ENCODE measurements at places on chromosomes 13 and 19.

DNA sequence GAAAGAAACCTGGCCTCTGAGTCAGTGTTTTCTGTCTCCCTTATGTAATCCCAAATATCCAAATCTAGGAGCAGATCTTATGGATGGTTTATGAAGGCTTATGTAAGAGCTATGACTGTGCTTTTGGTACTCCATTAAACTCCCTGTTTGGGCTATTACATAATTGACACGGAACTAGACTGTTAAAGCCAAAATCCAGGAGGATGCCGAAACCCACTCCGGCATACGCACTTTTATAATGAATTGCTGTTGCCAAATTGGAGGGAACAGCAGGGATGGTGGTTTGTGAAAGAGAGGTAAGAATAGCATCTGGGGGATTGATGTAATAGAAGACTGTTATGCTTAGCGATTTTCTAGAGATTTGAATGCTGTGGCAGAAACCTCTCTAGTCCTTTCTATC lies 2.0 kb downstream of the MTUS2 start:
- no peak for DNase-seq

- DNase-seq, result no peak
These were observed 1091.8 kb downstream of the PCDH9 start for GRCh38 chr13:66138172-66138811.

- DNase-seq, result no peak
These were observed 93.2 kb downstream of the TUBA3C start for GRCh38 chr13:19088416-19088815.

DNA sequence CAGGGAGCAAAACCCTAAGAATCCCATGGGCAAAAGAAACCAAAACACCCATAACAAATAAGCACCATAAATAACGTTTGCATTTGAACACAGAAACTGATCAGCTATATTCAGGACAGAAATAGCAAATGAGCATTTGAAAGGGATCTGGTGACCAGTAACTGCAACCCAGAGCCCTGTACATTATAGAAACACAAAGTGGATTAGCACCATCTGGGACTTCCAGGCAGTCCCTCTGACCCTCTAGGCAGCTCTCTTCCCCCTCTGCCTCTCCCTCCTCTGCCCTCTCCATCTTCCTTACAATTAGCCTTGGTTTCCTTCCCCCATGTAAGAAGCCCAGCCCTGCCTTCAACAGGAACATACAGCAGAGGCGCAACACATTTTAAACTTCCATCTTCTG lies 215.0 kb downstream of the DCLK1 start:
- no peak for DNase-seq

DNA sequence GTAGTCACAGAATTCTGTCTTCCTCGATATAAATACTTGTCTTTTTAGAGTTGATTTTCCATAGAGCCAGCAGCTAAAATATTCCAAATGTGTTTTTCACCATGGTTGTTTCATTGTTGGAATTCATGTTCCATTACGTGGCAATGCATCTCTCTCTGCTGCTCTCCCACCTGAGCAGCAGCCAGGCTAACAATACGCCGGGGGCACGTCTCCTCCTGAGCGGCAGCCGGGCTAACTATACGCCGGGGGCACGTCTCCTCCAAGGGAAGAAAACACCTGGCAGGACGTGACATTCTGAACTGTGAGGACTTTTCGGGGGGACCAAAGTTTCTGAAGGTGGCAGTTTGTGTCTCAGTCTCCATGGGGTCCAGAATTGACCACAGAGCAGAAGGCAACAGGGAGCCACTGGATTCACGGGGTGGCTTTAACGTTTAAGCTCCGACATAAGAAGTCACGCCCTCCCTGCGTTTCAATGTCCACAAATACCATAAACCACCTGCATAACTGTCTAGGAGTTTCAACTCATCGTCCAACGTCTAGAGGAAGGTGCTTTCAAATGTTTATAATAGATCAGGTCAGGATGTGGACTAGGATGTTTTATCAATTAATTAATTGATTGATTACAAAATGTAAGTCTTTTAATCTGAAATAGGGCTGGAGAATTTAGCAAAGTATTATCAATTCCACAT lies 15.1 kb downstream of the PLPP2 start:
- DNase-seq, result no peak

DNA sequence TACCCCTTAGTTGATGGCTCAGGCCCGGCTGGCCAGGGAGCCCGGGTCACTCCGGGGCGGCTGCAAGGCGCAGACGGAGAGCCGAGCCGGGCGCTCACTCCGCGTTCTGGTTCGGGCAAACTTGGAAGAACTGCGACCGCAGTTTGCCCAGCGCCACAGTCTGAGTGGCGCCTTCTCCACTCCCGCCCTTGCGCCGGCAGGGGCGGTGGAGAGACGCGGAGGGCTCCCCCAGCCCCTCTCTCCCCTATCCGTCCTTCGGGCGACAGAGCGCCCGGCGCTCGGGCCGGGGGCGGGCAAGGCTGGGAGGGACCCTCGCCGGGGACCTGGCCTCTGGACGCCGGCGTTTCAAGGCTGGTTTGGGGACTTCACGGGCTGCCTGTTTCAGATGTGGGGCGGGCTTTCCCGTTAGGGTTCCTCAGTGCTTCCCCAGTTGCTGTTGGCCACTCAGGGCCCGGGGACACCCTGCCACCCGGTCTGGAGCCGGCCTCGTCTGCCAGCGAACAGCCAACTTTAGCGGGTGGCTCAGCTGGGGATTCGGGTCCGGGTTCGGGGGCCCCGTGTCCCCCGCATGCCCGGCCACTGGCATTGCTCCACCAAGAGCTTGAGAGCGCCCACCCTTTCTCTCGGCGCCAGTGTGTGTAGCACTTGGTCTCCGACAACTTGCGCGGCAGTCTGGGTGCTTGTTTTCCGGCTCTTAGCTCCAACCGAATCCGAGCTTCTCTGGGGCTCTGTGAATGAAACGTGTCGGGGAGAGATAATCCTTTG lies 1.5 kb downstream of the GPC6 start:
- peak; percentile 87 for DNase-seq

DNA sequence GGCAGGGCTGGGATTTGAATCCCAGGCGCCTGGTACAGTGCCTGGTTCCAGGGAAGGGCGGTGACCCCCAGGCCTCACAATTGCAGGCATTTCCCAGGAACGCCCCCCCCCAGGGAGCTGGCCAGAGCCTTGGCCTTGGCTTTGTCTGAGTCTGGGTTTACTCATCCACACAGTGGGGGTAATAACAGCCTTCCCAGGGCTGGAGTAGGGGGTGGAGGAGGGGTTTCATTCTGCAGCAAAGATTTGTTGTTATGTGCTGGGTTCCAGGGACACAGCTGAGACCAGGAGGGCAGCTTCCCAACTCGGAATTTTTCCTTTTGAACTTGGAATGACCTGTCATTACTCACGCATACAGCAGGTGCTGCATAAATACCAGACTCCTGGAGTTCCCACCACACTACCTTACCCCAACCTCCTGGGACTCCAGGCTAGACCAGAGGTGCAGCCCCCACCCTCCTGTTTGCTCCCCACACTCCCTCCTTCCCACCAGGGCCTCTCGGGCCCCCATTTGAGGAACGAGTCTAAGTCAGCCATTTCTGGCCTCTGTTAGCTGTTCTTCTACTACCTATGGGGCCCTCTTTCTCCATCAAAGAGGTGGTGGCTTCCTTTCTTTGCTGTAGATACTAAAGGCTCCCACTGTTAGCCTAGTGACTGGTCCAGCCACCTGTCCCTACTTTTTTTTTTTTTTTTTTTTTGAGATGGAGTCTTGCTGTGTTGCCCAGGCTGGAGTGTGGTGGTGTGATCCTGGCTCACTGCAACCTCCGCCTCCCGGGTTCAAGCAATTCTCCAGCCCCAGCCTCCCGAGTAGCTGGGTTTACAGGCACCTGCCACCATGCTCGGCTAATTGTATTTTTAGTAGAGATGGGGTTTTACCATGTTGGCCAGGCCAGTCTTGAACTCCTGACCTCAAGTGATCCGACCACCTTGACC lies 1.6 kb upstream of the ADAMTS10 start:
- no peak for DNase-seq

GRCh38 chr19:33705090-33705847 lies 83.5 kb downstream of the CHST8 start:
- no peak for DNase-seq

DNA sequence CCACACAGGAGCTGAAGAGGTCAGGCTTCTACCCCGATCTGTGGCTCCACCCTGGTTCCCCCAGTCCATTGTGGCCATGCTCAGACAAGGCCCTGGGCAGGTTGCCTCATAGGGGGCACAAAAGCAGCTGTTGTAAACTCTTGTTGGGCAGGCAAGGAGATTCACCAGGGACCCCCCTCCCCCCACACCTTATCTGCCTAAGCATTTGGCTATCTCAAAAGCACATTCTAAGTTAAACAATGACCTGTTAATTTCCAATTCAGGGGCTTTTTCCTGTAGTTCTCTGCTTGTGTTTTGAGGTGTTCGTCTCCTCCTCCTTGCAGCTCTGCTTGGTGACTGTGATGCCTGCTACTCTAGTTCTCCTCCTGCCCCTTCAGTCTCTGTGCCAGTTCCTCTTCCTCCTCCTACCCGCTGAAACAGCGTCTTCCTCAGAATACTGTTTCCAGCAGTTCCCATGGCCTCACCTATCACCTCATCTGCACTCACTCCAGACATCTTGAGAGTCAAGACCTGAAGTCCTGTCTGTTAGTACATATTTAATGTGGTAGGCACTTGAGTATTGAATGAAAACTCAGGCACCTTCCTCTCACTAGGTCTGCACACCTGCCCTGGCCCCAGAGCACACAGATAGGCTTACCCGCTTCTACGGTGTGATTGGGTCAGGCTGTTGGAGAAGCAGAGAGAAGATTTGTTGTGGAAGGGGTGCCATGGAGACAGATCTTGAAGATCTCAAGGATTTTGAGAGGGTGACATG lies 31.7 kb downstream of the SPATA13 start:
- no peak for DNase-seq

DNA sequence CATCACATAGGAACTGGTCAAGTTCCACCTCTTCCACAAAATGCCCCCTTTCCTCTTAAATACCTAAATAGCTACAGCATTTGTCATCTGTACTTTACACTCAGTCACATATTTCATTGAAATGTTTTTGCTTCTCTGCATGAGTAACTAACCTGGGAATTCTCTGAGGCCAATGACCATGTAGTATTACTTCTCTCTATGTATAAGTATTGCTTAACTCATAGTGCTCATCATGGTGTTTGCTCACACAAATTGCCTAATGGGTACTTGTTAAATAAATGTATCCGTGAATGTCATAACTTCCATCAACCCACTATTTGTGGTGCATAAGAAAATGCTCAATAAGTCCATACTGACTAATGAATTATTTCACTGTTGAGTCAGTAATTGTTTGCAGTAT lies 115.5 kb downstream of the FGF14 start:
- no peak for DNase-seq

GRCh38 chr13:100738176-100738855 lies 63.7 kb upstream of the TMTC4 start:
- DNase-seq, result no peak

DNA sequence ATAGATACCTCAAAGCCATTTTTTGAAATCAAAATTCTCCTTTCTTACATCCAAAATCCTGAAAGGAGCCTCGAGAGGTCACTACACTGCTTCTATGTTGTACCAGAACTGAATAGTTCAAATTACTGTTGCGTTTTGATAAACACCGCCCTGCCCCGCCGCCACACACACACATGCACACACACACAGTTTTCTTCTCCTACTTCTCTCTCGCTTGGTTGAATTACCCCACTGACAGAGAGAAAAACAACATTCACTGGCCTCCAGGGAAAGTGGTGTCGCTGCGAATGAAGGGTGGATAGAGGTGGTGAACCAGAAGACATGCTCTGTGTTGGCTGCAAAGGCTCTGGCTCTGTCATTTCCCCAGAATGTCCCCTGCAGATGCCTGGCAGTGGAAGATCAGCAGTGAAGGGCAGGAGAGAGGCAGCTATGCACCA lies 183.4 kb upstream of the RFC3 start:
- DNase-seq, result no peak

- DNase-seq, result no peak
These were observed 20.9 kb upstream of the FOSB start for GRCh38 chr19:45446944-45447343.

- no peak for DNase-seq
These were observed 15.4 kb downstream of the MED26 start for GRCh38 chr19:16612636-16613035.

DNA sequence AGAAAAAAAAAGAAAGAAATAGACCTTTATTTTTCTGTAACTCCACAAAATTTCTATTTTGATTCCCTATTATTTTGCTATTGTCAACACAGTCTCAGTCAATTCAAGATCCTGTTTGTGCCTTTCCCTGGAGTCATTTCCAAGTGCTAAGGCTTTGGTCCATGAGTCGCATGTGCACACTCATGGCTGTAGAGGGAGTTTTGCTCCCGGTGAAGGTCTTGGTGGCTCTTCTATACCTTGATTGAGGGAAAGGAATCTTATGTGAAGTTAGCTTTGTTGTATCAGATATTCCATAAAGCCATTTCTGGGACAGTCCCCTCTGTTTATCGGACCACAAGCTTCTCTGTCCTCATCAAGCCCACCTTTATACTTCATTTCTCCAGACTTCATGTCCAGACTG lies 58.7 kb upstream of the ALOX5AP start:
- no peak for DNase-seq

GRCh38 chr13:26693749-26694463 lies 66.7 kb downstream of the GPR12 start:
- DNase-seq, result no peak

GRCh38 chr19:45527731-45528130 lies 20.5 kb downstream of the VASP start:
- DNase-seq, result no peak

DNA sequence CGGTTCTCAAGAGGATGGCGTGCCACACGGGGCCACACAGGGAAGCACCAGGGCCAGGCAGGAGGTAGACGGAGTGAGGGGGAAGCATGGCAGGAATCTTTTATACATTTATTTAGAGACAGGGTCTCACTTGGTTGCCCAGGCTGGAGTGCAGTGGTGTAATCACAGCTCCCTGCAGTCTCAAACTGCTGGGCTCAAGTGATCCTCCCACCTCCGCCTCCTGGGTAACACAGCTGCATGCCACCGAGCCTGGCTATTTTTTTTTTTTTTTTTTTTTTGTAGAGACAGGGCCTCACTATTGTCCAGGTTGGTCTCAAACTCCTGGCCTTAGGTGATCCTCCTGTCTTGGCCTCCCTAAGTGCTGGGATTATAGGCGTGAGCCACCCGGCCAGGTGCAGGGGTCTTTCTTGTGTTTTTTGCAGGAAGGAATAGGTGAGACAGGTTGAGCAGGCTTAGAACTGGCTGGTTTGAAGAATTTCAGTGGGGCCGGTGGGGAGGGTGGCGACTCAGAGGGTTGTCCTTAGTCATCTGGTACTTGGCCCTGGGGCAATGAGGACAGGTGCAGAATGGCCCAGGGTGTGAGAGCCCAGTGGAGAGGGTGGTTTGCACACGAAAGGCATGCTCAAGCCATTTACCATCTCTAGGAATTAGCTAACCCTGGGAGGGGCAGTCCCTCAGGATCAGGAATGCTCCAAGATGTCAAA lies 7.6 kb downstream of the SSC5D start:
- DNase-seq, result no peak

DNA sequence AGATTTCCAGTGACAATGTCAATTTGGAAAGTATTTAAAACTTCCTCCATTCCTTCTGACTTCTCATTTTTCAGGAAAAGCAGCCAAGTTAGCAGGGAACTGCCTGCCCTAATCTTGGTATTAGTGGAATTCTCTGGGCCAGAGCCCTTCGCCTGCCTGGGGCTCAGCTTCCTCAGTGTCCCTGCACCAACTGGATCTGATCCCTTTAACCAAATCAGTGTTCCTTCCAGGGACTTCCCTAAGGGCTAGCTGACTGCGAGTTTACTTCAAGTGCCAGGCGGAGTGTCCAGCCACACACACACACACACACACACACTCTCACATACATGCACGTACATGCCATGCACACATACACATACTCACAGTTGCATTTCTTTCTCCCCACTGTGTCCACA lies 20.0 kb downstream of the RAB20 start:
- DNase-seq, result no peak

Data from HEK293T (cell line).